ENCODE measurements at places on chromosomes 2 and 18.

DNA sequence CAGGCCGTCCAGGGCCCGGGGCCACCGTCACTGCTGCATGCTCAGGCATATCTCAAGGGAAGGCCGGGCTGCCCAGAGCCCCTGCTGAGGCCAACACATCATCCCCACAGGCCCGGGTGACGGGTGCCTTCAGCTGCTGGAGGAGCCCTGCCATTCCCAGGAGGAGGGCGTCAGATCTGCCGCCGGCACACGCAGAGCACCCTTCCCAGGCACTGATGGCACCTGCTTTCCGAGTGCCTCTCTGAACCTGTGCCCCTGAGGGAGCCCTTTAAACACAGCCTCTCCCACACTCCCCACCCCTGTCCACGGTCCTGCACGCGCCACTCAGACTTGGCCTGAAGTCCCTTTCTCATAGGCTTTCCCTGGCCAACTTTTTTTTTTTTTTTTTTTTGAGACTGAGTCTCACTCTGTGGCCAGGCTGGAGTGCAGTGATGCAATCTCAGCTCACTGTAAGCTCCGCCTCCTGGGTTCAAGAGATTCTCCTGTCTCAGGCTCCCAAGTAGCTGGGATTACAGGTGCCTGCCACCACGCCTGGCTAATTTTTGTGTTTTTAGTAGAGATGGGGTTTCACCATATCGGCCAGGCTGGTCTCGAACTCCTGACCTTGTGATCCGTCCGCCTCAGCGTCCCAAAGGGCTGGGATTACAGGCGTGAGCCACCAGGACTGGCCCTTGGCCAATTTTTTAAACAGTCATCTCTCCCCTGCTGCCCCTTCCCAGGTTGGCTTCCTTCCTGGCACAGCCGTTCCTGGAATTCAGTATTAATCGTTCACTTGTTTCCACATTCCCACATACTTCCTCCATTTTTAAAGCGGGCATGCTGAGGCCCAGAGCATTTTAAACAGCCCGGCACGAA is 211.7 kb downstream of the NDUFA10 start:
- peaks cover 4% of the 10 kb centered on the region for H3K27me3 ChIP-seq
- H3K27ac ChIP-seq = no peak overlapping the region
- peaks cover 16% of the 10 kb centered on the region for H3K4me1 ChIP-seq
- H3K36me3 ChIP-seq = no peaks in the 10 kb centered on the region
- no peak overlapping the region for H3K4me3 ChIP-seq

DNA sequence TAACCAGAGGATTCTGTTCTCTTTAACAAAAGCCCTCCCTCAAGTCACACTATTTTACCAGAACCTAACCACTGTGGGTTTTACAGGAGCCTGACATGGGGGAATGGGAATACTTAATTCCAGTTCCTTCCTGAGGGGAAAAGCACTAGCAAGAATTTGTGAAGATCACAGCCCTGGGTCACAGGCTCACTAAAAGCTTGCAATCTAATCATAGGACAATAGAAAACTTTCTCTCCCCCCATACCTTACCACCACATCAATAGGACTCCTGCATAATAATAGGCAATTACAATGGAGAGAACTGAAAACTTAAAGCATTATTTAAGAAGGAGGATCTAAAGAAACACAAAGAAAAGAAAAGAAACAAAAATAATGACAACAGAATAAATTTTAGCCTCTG is 225.8 kb upstream of the ZNF804A start:
- no peaks in the 10 kb centered on the region for H3K36me3 ChIP-seq
- no peak overlapping the region for H3K4me3 ChIP-seq
- no peak for DNase-seq

- no peak overlapping the region for H3K4me3 ChIP-seq
- H3K27me3 ChIP-seq = no peaks in the 10 kb centered on the region
- no peak for DNase-seq
- no peaks in the 10 kb centered on the region for H3K36me3 ChIP-seq
Measured at GRCh38 chr18:51273437-51273836, 76.0 kb upstream of the MEX3C start.

DNA sequence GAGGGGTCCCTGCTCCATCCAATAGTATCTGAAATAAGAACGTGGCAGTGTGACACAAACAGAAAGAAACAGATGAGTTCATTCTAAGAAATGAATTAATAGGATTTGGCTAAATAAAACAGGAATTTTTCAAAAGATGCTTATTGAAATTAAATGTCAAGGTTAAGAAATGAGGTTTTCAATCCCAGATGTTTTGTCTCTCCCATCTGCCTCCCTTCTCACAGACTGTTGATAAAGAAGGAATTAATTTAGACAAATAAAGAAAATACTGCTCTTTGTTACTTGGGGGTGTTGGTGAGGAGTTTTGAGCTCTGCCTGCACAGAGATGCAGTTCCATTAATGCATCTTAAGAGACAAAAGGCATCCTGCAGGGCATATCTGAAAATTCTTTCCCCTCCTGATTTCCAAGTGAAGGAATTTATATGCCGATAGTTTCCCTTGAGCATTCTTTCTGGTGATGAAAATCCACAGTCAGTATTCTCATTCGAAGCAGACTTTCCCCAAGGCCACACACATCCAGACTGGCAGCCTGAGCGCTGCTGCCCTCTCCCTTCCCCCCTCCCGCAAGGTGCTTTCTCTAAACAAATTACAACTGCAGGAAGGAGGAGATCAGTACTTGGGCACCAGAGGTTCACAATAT is 385.4 kb upstream of the RND3 start:
- peak overlapping the region; percentile 7 for H3K27ac ChIP-seq
- no peaks in the 10 kb centered on the region for H3K27me3 ChIP-seq
- H3K36me3 ChIP-seq = no peaks in the 10 kb centered on the region
- peak overlapping the region; percentile 13 for H3K4me3 ChIP-seq

DNA sequence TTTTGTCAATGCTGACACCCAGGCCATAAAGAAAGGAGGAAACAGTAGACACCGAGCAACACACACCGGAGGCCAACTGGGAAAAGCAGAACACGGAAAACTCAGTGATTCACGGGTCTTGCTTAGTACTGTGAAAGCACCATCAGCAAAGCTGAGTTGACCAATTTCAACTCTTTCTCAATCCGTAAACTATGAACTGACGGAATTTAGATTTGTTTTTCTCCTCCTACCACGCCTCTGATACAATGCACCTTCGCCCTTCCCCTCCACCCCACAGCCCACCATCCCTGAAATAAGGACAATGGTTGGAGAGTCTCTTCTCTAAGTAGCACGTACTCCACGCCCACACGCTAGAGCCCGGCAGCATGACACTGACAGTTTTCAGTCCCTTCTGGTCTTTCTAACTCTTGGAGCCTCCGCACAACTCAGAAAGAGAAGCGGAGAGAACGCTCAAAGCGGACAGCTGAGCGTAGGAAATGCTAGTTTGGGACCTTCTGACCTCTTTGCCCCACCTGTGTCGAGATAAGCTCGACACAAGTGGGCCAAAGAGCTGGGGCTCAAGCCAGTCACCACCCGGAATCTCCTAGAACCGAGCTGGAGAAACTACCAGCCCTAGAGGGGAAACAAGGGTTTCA is 669 bp downstream of the LNPK start:
- H3K27me3 ChIP-seq = no peaks in the 10 kb centered on the region
- H3K4me3 ChIP-seq = peak overlapping the region; percentile 98
- H3K4me1 ChIP-seq = peaks cover 20% of the 10 kb centered on the region
- H3K36me3 ChIP-seq = no peaks in the 10 kb centered on the region
- no peak for DNase-seq

GRCh38 chr2:6060992-6061663 is 368.9 kb downstream of the SOX11 start:
- no peak for DNase-seq
- peaks cover 17% of the 10 kb centered on the region for H3K4me1 ChIP-seq
- H3K27ac ChIP-seq = no peak overlapping the region
- H3K36me3 ChIP-seq = no peaks in the 10 kb centered on the region

DNA sequence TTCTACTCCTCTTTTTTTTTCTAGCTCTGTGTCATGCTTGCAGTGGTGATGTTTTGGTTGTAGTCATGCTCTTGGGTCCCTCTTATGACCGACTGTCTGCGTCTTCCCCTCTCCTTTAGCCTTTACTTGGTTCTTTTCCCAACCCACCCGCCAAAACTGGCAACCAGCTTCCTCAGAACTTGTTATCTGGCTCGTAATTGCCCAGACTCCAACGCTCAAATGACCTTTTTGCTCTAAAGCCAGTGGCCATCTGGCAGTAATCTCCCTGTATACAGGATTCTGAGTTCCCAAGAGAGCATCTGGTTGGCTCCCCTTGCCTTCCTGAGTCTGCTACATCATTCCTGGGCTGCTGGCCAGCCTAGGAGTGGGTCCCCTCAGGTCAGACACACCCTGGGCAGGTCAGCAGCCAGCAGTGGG is 147.2 kb downstream of the MGAT5 start:
- no peaks in the 10 kb centered on the region for H3K27me3 ChIP-seq
- peaks cover 19% of the 10 kb centered on the region for H3K36me3 ChIP-seq
- H3K4me3 ChIP-seq = no peak overlapping the region
- peaks cover 17% of the 10 kb centered on the region for H3K4me1 ChIP-seq
- DNase-seq = no peak
- H3K27ac ChIP-seq = no peak overlapping the region

DNA sequence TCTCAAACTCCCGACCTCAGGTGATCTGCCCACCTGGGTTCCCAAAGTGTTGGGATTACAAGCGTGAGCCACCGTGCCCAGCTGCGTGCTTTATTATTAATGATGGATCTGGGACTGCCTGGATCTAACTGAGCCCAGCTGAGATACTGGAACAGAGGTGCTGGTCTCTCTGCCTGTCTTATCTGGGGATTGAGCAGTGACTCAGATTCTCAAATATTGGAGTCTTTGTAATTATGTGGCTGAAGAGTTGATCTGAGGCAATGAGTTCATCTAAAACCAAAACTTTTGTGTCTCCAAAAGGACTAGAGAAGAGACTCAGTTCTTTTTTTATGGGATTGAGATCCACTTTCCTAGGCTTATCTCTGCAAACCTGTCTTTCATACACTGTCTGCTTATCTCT is 16.3 kb downstream of the PLEKHB2 start:
- peaks cover 33% of the 10 kb centered on the region for H3K36me3 ChIP-seq
- no peak overlapping the region for H3K4me3 ChIP-seq

GRCh38 chr2:105990624-105991023 is 203.5 kb downstream of the UXS1 start:
- H3K4me3 ChIP-seq = no peak overlapping the region
- H3K27me3 ChIP-seq = no peaks in the 10 kb centered on the region
- DNase-seq = no peak

DNA sequence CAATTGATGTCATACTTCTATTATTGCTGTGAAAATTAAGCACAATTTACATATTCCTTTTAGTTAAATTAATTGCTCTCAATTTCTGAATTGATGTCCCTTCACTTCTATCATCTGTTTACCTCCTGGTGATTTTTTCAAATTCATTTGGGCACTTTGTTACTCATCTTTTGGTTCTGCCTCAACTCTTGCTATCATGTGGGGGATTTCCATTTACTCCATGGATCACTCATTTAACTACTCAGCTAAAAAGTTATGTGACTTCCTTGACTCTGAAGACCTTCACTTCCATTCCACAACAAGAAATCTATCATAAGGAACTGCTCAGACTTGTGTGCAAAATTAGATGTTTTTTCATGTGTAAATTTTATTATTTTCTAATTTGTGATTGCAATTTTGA is 126.2 kb downstream of the EHBP1 start:
- H3K4me1 ChIP-seq = no peaks in the 10 kb centered on the region
- peaks cover 49% of the 10 kb centered on the region for H3K36me3 ChIP-seq
- no peak for DNase-seq
- no peaks in the 10 kb centered on the region for H3K27me3 ChIP-seq
- no peak overlapping the region for H3K4me3 ChIP-seq
- no peak overlapping the region for H3K27ac ChIP-seq

GRCh38 chr18:36199691-36200295 is 12.5 kb downstream of the MOCOS start:
- H3K27me3 ChIP-seq = no peaks in the 10 kb centered on the region
- H3K36me3 ChIP-seq = no peaks in the 10 kb centered on the region
- H3K4me3 ChIP-seq = no peak overlapping the region
- no peaks in the 10 kb centered on the region for H3K4me1 ChIP-seq
- no peak overlapping the region for H3K27ac ChIP-seq
- no peak for DNase-seq

GRCh38 chr18:29172756-29173067 is 995.8 kb upstream of the CDH2 start:
- H3K4me1 ChIP-seq = no peaks in the 10 kb centered on the region
- DNase-seq = no peak
- no peak overlapping the region for H3K27ac ChIP-seq
- peaks cover under 1% of the 10 kb centered on the region for H3K27me3 ChIP-seq

GRCh38 chr2:27720004-27720551 is 51.4 kb upstream of the MRPL33 start:
- DNase-seq = no peak
- H3K4me3 ChIP-seq = no peak overlapping the region
- H3K27ac ChIP-seq = no peak overlapping the region
- no peaks in the 10 kb centered on the region for H3K36me3 ChIP-seq

DNA sequence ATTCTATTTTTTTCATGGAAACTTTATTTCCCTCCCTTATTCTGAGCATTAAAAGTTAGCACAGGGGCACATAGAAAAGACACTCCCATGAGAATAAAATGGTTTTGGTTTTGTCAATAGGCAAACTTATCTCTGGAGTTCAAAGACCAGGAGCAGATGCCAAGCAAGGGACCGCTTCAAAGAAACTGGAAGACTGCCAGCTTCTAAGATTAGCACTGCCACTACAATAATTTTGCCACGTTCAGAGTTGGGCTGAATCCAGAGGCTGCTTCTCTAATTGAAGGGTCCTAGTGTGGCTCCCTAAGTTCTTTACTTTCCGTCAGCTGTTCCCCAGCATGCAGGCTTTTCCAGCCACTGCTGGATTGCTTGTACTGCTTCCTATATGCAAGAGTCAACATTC is 681.0 kb upstream of the GCFC2 start:
- H3K27me3 ChIP-seq = no peaks in the 10 kb centered on the region
- DNase-seq = no peak
- no peak overlapping the region for H3K27ac ChIP-seq

GRCh38 chr2:8617590-8617989 is 64.3 kb upstream of the ID2 start:
- peaks cover 20% of the 10 kb centered on the region for H3K4me1 ChIP-seq
- H3K27me3 ChIP-seq = no peaks in the 10 kb centered on the region
- no peak overlapping the region for H3K27ac ChIP-seq
- H3K36me3 ChIP-seq = peaks cover 4% of the 10 kb centered on the region
- DNase-seq = no peak
- no peak overlapping the region for H3K4me3 ChIP-seq

DNA sequence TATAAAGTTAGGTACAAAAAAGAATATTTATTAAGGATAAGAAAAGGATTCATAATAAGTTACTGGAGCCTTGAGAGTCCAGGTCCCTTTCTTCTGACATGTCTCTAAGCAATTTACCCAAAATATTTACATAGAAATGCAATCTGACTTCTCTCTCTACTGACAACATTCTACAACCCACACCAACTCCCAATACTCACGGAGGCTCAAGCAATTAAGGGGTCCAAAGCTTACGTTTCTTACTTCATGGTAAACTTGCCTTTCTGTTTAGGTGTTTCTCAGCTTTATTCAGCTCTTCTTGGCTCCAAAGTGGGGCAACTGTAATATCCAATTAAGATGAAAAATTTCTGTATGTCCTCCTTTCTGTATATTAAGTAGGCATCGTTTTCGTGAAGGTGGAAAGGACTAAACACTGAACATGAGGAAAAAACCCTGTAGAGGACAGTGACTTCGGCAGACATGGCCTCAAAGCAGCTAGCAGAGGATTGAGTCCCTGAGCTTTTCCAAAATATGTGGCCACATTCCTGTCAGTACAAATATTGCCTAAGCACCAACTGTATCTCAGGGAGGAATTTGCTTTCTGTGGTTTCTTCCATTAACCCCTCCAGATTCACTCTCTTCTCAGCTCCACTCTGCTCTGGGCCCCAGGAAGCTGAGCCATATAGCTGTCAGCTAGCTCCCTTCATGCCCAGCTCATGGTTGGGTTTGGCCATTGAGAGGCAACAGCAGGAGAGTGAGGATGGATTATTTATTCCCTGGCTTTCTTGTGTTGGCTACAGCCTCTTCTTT is 67.9 kb upstream of the GLS start:
- H3K4me1 ChIP-seq = no peaks in the 10 kb centered on the region
- H3K36me3 ChIP-seq = no peaks in the 10 kb centered on the region
- no peak overlapping the region for H3K27ac ChIP-seq
- no peak overlapping the region for H3K4me3 ChIP-seq

All from type B pancreatic cell (in vitro differentiated cells).